Fibroblast of the aortic adventitia (primary cell): ENCODE measurements at places on chromosomes 13 and 19. TPM values are rescaled to one million over a fixed set of nuclear protein-coding genes. Genes with fewer than 3 reads are reported as not detected.

ZNF497 gene
- total RNA-seq, result 0.98 and 1.1 TPM in 2 replicates

CATSPERD gene
- not detected in 2 replicates for total RNA-seq

HIF3A gene
- total RNA-seq, result 0.49 and 0.99 TPM in 2 replicates

- no peak for DNase-seq
Observed at GRCh38 chr13:101785858-101786257, 333.4 kb downstream of the ITGBL1 start.

GRCh38 chr13:66440938-66441337, 789.2 kb downstream of the PCDH9 start:
- DNase-seq, result no peak

CYP2A6 gene
- total RNA-seq, result not detected in 2 replicates

PRX gene
- 2.0 and 10.2 TPM in 2 replicates for total RNA-seq

DNA sequence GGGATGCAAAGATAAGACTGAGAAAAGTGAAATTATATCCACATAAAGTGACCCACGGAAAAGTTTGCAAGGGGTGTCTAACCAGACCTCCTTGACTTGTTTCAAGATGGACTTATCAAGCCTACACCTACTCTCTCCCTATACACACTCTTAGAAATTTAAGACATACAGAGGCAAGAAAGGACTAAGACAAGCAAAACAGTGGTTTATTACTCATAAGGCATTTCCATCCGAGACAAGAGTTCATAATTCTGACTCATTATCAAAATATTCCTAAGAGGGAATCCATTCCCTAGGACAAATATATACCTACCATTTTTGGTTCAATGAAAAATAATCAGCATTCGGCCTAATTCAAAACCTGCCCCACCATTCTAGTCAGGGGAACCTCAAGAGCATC, 232.6 kb upstream of the GPC6 start:
- DNase-seq, result peak; percentile 35

MIR17HG gene
- total RNA-seq, result 4.7 and 8.8 TPM in 2 replicates

DNA sequence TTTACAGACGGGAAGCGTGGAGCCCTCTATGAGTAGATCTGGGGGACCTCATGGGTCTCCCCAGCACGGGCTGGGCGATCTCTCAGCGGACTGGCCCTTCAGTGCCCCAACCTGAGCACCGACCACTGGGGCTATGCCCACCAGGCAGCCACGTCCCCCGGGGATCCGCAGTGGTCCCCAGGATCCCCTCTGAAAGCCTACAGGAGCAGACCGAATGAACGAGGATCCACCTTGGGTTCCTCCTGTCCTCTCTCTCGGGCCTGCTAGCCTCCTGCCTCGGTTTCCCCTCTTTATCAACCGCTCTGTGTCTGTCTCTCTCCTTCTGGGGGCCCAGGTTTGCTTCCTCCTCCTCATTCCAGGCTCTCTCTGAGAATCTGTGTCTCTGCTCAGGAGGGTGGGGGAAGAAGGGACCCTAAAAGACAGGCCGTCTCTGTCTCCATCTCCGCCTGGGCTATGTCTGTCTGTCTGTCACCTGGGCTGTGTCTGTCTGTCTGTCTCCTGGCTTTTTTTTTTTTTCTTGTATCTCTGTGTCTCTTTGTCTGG, 2.0 kb upstream of the MEIS3 start:
- DNase-seq, result no peak

- DNase-seq, result peak; percentile 14
Observed at GRCh38 chr19:47637550-47637949, 28.6 kb downstream of the BICRA start.

DNA sequence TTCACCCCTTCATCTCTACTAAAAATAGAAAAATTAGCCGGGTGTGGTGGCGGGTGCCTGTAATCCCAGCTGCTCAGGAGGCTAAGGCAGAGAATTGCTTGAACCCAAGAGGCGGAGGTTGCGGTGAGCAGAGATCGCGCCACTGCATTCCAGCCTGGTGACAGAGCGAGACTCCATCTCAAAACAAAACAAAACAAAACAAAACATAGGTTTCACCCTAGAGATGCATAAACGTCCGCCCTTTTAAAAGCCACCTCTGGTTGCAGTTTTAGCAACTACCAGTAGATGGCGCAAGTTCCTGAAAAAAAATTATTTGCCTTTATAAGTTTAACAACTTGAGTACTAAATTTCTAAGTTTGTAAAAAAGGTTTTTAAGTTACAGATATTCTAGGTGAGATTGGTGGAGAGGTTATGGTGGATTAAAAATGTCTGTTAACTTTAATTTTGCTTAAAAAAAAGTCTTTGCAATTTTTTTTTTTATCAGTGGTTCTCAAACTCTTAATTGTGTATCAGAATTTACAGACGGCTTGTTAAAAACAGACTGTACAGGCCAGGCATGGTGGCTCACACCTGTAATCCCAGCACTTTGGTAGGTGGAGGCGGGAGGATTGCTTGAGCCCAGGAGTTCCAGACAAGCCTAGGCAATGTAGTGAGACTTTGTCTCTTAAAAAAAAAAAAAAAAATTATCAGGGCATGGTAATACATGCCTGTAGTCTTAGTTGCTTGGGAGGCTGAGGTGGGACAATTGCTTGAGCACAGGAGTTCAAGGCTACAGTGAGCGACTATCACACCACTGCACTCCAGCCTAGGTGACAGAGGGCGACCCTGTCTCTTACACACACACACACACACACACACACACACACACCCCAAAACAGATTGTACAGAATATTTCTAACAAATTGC, 42.1 kb downstream of the NAA16 start:
- DNase-seq, result peak; percentile 72

GRCh38 chr13:114054264-114054663, 78.2 kb downstream of the RASA3 start:
- DNase-seq, result no peak

- DNase-seq, result no peak
Observed at GRCh38 chr19:21693399-21693798, 74.0 kb downstream of the ZNF100 start.

- no peak for DNase-seq
Observed at GRCh38 chr19:17359905-17360800, 17.0 kb downstream of the PLVAP start.

GRCh38 chr13:76609643-76610042, 276.6 kb downstream of the KCTD12 start:
- DNase-seq, result no peak

DNA sequence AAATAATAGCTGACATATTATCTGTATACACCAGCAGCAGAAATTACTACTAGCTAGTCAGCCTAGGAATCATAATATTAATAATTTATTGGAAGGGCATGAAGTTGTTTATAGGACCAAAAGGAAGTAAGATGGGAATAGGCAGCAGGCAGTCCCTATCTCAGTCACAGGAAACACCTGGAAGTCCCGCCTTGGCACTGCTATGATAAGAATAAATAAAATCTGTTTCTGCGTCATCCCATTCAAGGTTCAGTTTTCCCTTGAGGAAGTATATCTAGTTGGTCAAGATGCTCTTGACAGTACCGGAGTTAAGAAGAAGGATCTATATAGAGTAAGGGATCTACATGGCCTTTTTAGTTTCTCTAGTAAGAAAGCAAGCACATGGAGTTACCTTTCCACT, 830.8 kb downstream of the DIAPH3 start:
- DNase-seq, result no peak

DNA sequence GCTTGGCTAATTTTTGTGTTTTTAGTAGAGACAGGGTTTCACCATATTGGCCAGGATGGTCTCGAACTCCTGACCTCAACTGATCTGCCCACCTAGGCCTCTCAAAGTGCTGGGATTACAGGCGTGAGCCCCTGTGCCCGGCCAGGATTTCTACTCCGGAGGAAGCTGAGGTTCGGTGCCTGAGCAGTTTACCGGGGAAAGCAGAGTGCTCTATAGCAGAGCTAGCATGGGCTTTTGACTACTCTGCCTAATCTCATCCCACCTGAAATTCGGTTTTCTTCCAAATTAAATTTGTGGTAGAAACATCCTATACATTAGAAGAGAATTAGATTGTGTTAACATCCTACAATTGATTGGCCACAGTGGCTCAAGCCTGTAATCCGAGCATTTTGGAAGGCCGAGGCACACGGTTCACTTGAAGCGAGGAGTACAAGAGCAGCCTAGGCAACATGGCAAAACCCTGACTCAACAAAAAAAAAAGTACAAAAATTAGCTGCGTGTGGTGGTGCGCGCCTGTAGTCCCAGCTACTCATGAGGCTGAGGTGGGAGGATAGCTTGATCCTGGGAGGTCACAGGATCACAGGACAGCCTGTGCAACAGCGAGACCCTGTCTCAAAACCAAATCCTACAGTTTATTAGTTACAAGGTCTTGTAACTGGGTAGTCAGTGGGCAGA, 1.6 kb downstream of the RPL13A start:
- DNase-seq, result no peak

- no peak for DNase-seq
Observed at GRCh38 chr19:15144046-15144646, 36.9 kb downstream of the SYDE1 start.

TLE2 gene
- 5.2 and 12.8 TPM in 2 replicates for total RNA-seq

DNA sequence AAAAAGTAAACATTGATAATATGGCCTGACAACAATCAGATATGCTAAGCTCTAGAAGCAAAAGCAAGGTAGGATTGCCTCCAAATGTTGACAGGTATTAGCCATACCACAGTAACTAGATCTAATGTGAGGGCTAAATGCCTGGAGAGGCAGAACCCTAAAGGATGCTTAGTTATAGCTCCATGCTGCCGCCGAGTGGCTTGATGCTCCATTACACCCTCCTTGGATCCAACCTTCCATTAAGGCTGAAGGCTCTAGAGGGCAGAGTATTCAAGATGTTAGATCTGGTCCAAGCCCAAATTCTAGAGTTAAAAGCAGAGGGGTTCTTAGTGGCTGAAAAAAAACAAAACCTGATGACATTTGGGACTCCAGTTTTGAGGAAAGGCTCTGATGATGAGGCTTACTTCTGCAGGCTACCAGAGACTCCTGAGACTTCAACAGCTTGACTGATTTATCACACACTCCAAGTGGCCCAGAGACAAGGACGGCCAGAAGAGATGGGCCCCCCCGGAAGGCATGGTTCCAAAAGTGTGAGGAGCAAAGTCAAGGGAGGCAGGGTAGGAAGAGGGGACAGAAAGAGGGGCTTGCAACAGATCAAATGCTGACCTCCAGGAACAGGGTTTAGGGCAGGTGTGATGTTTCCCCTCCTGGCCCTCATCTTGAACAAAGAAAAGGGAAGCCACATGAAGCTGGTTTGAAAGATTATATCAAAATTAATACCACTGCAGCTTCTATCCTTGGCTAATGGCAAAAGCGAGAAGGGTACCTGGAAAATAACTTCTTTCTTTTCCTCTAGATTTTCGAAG, 21.9 kb upstream of the CPB2 start:
- peak; percentile 76 for DNase-seq

CCL25 gene
- not detected in 2 replicates for total RNA-seq

DNA sequence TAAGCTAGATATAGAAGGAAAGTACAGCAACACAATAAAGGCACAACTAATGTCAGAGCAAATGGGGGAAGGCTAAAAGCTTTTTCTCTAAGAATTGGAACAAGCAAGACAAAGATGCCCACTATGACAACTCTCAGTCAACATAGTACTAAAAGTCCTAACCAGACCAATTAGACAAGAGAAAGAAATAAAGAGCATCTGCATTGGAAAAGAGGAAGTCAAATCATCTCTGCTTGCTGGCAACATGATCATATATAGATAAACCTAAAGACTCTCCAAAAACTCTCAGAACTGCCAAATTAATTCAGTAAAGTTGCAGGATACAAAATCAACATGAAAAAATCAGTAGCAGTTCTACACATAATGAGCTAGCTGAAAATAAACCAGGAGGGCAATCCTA, 542.0 kb downstream of the DIAPH3 start:
- DNase-seq, result no peak

DNA sequence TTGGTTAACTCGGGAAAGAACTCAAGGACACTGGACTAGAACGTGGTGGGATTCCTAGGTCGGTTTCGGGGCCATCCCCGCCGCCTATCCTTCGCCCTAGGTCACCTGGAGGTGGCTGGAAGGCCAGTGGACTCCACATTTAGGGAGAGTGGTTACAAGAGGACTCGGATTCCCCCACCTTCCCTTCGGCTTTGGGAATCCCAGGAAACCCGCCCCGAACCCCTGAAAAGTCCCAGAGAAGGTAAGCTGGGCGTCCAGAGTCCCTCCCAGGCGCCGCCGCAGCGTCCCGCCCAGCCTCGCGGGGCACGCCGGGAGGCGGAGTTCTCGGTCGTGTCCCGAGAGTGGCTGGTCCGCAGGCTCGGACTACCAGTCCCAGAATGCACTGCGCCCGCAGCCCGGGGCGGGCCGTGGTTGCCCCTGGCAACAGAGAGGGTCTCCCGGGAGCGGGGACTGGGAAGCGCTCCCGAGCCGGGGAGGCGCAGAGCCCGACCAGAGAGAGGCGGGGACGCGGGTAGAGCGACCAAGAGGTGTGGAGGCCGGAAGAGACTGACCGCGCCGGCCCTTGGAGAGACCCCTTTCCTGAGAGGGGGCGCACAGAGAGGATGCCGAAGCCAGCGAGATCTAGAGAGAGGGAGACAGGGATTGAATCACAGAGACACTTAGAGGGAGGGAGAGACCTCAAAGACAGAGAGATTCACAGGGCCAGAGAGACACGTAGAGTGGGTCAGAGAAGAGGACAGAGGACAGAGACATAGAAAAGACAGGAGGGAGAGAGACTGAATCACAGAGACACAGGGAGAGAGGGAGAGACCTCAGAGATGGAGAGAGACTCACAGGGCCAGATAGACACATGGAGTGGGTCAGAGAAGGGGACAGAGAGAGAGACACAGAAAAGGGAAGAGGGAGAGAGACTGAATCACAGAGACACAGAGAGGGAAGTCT, 2.6 kb upstream of the PRKCG start:
- DNase-seq, result peak; percentile 89

TEX29 gene
- total RNA-seq, result not detected in 2 replicates

CEACAM4 gene
- not detected in 2 replicates for total RNA-seq

DNA sequence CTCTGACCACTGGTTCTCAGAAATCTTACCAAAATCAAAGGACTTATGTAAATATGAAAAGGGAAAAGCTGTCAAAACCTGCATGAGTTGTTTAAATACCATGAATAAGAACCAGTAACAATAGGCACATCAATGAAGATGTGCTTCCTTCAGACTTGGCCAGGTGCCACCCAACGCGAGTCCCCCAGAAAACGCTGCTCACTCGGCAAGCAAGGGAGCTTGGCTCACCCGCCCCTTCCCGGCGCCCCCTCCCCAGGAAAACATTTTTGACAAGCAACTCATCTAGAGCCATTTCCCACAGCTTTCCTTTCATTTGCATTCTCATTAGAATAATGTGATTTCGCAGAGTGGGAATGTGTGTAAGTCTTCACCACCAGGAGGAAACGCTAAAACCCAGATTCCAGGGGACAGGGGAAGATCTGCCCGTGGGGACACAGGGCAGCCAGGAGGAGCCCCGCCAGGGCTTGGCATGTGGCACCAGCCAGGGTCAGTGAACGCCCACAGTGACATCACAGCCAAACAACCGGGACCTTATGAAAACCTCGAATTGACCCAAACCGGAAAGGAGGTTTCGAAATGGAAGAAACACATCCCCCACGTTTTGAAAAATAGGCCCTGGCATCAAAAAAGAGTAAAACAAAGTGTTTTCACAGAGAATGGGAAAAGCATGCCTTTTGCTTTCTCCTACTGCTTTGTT, 366.2 kb upstream of the TSHZ3 start:
- peak; percentile 24 for DNase-seq

- peak; percentile 91 for DNase-seq
Observed at GRCh38 chr13:21435687-21436151, 23.4 kb downstream of the ZDHHC20 start.
